ENCODE measurements at places on chromosomes 7 and 10. TPM values are rescaled to one million over a fixed set of nuclear protein-coding genes. Genes with fewer than 3 reads are reported as not detected.
A peak's percentile ranks its signal among the peaks of the same experiment; 100 is the strongest.

SPDYE9 gene
- total RNA-seq, result not detected

DNA sequence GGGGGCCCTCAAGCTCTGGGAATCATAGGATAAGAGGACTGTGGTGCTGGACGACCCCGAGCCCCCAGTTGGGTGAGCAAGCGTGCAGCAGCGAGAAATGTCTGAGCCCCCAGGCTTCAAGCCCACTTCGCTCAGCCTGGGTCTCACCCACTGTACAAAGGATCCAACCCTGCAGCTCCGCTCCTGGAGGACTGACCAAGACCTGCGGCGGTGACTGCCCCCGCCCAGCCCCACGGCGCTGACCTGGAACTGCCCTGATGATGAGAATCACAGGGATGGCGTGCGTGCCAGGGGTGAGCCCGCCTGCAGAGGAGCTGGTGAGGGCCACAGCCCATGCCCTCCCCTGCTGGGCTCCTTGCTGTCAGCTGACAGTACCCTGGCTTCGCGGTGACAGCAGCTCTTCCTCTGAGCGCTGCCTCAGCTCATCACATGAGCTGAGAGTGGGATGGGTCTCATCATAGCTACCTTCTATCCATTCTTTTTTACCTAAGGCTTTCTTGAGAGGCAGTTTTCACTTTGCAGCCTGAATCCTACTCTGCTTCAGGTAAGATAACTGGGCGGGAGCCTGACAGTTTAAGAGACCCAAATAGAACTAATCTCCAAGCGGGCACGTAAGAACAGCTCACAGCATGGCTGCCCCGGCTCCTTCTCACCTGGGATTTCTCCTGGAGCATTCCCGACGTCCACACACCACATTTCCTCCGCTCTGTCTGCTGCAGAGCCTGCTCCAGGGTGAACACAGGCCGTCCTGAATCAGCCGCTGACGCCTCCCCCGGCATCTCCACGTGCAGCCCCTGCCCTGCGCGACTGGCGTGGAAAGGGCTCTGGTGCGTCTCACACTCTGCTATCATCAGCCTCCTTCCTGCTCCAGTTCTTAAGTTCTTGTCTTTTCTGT, 329.9 kb downstream of the PTPRN2 start:
- H3K27ac ChIP-seq, result no peak overlapping the region
- peaks cover 6% of the 10 kb centered on the region for H3K36me3 ChIP-seq
- H3K4me1 ChIP-seq, result no peaks in the 10 kb centered on the region
- no peak for DNase-seq
- no peaks in the 10 kb centered on the region for H3K27me3 ChIP-seq
- H3K4me3 ChIP-seq, result no peak overlapping the region

DNA sequence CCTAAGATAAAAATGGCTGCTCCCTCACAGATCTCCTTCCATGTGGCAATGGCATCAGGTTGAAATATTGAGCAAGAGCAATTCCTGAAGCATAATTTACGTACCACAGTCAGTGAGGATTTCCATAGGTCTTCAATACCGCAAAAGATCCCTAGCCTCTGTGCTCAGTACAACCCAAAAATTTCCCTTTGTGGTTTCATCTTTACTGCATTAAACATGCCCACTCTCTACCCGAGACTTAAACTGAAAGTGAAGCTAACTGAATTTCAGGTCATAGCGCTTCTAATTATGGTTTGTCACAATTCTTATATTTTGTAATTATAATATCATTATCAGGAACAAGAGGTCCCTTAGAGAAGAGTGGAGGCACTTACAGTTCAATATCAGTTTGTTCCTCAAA, 1071.1 kb downstream of the XPNPEP1 start:
- no peaks in the 10 kb centered on the region for H3K36me3 ChIP-seq
- H3K4me3 ChIP-seq, result no peak overlapping the region
- no peaks in the 10 kb centered on the region for H3K27me3 ChIP-seq

DNA sequence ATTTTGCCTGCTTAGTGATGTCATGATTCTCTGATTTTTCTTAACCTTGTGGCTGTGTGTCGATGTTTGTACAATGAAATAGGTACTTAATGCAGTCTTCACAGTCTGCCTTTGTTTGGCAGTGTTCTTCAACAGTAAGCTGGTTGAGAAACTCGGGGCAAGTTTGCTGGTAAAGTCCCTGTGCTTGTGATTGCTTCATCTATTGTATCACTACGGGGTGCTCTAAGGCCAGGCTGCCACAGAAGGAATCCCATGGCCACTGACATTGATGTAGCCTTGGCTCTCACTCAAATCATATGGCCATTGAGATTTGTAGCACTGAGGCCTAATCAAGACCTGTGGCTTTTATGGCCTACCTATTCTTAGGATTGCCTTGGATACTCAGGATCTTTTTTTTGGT, 33.5 kb upstream of the PRSS37 start:
- H3K4me1 ChIP-seq, result no peaks in the 10 kb centered on the region
- H3K27me3 ChIP-seq, result no peaks in the 10 kb centered on the region
- no peaks in the 10 kb centered on the region for H3K36me3 ChIP-seq
- DNase-seq, result peak; percentile 29

RNF148 gene
- total RNA-seq, result 0.63 TPM

CDNF gene
- total RNA-seq, result 2.9 TPM

GRCh38 chr10:92385831-92386230, 94.9 kb downstream of the MARCHF5 start:
- DNase-seq, result no peak
- no peaks in the 10 kb centered on the region for H3K36me3 ChIP-seq
- no peaks in the 10 kb centered on the region for H3K4me1 ChIP-seq
- no peak overlapping the region for H3K4me3 ChIP-seq

DNA sequence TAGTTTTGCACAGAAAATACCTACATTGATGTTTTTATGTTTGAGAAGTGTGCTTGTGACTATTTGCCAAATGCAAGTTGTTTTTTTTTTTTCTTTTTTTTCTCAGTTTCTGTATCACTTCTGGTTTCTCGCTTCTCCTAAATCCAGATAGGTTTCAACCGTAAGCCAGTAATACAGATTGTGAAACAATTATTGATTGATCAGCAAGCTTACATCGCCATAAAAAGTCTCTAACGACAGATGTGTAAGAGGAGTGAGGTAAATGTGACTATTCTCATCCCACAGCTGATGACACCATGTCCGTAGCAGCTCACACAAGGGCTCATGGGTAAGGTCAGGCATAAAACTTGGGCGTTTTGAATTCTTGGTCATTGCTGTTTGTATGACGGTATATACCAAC, 202.8 kb upstream of the AKR1E2 start:
- H3K4me3 ChIP-seq, result no peak overlapping the region
- H3K36me3 ChIP-seq, result no peaks in the 10 kb centered on the region
- no peak overlapping the region for H3K27ac ChIP-seq
- H3K4me1 ChIP-seq, result peaks cover 6% of the 10 kb centered on the region

- no peak overlapping the region for H3K27ac ChIP-seq
- no peaks in the 10 kb centered on the region for H3K27me3 ChIP-seq
- DNase-seq, result no peak
- no peak overlapping the region for H3K4me3 ChIP-seq
- H3K4me1 ChIP-seq, result no peaks in the 10 kb centered on the region
Observed at GRCh38 chr7:130430115-130430514, 10.7 kb downstream of the CEP41 start.

GRCh38 chr10:10915215-10915614, 102.5 kb upstream of the CELF2 start:
- no peak overlapping the region for H3K27ac ChIP-seq
- H3K4me3 ChIP-seq, result no peak overlapping the region
- no peak for DNase-seq
- H3K4me1 ChIP-seq, result peaks cover 14% of the 10 kb centered on the region

DNA sequence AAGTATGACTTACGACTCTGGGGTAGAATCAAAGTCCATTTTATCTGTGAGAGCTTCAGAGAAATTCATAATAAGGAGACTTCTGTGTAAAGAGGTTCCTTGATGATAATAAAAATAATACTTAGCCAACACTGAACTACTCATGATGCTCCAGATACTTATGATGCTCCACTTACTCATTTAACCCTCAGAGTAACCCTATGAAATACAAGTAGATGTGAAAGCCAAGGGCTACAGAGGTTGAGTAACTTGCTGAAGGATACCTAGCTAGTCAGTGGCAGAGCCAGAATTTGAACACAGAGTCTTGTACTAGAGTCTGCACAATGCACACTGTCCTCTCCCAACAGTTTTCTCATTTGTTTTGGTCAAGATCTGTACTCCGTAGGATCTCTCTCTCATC, 89.5 kb downstream of the HECW1 start:
- H3K4me1 ChIP-seq, result peaks cover 5% of the 10 kb centered on the region
- no peaks in the 10 kb centered on the region for H3K36me3 ChIP-seq
- peak; percentile 13 for DNase-seq
- H3K27ac ChIP-seq, result no peak overlapping the region

ADAMTS14 gene
- 0.25 TPM for total RNA-seq

DNA sequence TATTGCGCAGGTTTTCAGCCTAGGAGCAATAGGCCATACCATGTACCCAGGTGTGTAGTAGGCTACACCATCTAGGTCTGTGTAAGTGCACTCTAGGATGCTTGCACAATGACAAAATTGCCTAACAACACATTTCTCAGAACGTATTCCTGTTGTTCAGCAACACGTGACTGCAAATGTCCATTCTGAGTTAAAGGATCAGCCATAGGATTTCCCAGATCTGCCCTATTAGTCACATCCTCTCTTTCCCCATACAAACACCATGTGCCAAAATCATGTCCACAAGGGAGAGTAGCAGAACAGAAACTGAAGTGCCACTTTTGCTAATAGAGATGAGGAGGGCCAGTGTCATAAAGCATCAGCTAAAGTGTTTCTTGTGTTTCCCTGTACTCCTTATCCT, 42.6 kb upstream of the AMPH start:
- H3K27ac ChIP-seq, result peak overlapping the region; percentile 76
- H3K4me1 ChIP-seq, result peaks cover 27% of the 10 kb centered on the region
- no peaks in the 10 kb centered on the region for H3K36me3 ChIP-seq
- no peaks in the 10 kb centered on the region for H3K27me3 ChIP-seq

HMX2 gene
- total RNA-seq, result not detected

Measured in MCF 10A (cell line).